ENCODE measurements at places on chromosomes 3 and 15.
A peak's percentile ranks its signal among the peaks of the same experiment; 100 is the strongest.

GRCh38 chr3:63429905-63430304, 151.8 kb downstream of the SYNPR start:
- no peaks in the 10 kb centered on the region for H3K4me1 ChIP-seq
- DNase-seq: no peak
- H3K27me3 ChIP-seq: no peaks in the 10 kb centered on the region
- H3K27ac ChIP-seq: no peak overlapping the region
- no peaks in the 10 kb centered on the region for H3K36me3 ChIP-seq
- no peak overlapping the region for H3K4me3 ChIP-seq

GRCh38 chr15:84714372-84714771, 1.6 kb downstream of the SEC11A start:
- peak overlapping the region; percentile 93 for H3K4me3 ChIP-seq
- H3K4me1 ChIP-seq: peaks cover 29% of the 10 kb centered on the region
- peak overlapping the region; percentile 96 for H3K27ac ChIP-seq
- no peak for DNase-seq

DNA sequence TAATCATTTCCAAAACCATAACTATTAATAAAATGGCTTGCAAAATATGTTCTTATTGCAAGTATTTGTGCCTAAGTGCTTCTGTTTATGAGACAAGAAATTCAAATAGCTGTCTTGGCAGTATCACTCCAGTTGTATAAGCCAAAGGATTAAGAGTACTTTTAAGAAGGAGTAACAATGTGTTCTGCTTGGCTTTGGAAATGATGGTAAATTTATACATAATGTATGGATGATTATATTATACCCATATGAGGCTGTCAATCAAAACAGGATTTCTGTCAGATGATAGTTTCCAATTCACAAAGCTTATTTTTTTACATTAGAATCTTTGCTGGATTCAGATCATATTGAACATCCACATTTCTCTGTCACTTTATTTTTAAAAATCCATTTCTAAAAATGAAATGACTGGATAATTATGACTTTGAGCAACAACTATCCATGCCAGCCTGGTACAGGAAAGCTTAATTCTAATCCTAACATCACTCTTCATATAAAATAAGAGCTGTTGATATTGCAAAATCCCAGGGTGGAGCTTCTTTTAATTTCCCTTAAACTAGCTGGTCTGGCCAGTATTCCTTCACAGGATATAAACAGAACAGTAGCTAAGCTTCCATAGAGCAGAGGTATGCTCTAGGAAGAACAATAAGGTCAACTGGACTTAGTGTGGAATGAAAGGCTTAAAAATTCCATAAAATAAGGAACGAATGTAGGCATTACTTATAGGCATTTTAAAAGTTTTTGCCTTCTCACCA, 30.0 kb upstream of the ZNF280D start:
- DNase-seq: no peak
- H3K4me3 ChIP-seq: no peak overlapping the region
- peaks cover 20% of the 10 kb centered on the region for H3K4me1 ChIP-seq
- H3K27ac ChIP-seq: no peak overlapping the region
- H3K36me3 ChIP-seq: no peaks in the 10 kb centered on the region
- H3K27me3 ChIP-seq: no peaks in the 10 kb centered on the region

DNA sequence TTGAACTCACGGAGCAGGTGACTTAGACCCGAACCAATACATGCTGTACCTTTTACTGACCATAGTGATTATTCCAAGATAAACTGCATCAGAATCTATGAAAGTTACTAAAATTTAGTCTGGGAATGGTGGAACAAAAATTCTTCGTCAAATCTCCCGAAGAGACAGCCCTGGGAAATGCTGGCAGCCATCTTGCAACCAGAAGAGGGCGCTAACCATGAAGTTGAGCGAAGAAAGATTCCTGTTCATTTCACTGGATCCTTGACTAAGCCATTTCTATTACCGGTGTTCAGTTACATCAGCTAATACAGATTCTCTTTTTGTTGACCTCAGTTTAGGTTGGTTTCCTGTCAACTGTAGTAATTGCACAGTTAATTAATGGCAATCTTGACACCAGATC, 199.6 kb downstream of the SLC9A9 start:
- no peak for DNase-seq
- H3K27ac ChIP-seq: no peak overlapping the region
- H3K36me3 ChIP-seq: no peaks in the 10 kb centered on the region
- H3K4me1 ChIP-seq: no peaks in the 10 kb centered on the region
- H3K4me3 ChIP-seq: no peak overlapping the region
- no peaks in the 10 kb centered on the region for H3K27me3 ChIP-seq

- no peaks in the 10 kb centered on the region for H3K27me3 ChIP-seq
- H3K4me1 ChIP-seq: no peaks in the 10 kb centered on the region
- no peak for DNase-seq
- no peak overlapping the region for H3K27ac ChIP-seq
These were observed 28.6 kb downstream of the FAM98B start for GRCh38 chr15:38482572-38482971.

GRCh38 chr3:123447749-123448517, 957 bp downstream of the ADCY5 start:
- no peak for DNase-seq
- H3K36me3 ChIP-seq: no peaks in the 10 kb centered on the region
- H3K4me3 ChIP-seq: peak overlapping the region; percentile 74
- H3K27me3 ChIP-seq: peaks cover 25% of the 10 kb centered on the region

DNA sequence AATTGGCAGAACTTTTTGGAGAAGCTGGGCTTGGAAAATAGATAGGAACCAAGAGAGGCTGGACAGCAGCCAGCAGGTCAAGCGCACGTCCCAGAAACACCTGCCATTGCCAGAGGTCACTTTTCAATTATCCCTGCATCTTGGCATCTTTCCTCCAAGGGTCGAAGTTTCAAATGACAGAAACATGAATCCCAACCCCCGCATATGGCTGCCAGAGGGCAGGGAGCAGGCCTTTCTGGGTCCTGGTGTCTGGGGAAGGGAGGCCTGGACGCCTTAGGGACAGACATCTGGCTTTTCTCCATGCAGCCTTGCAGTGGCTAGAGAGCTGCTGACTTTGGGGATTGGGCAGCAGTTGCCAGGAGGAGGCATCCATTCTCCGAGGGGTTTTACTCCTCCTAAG, 164.5 kb upstream of the TPM1 start:
- no peak overlapping the region for H3K4me3 ChIP-seq
- no peak for DNase-seq
- H3K27me3 ChIP-seq: no peaks in the 10 kb centered on the region

- H3K36me3 ChIP-seq: no peaks in the 10 kb centered on the region
- H3K4me3 ChIP-seq: no peak overlapping the region
These were observed 10.2 kb upstream of the CPOX start for GRCh38 chr3:98603580-98603979.

DNA sequence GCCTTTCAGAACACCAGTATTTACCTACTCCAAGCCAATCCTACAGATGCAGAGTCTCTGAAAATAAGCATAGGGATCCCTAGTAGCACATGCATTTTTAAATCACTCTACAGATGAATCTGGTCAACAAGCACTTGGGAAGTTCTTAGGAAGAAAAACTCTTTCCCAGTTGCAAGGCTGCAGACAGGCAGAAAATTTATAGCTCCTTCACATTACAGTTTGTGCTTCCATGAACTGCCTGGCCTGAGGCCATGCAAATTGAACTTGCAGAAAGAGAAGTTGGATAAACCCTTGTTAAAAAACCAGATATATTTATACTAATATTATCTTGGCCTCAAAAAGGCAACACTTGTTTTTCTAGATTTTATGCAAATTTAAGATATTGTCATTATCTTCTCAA, 256.9 kb downstream of the EPHA3 start:
- no peak for DNase-seq
- H3K4me3 ChIP-seq: no peak overlapping the region
- no peaks in the 10 kb centered on the region for H3K4me1 ChIP-seq
- no peaks in the 10 kb centered on the region for H3K27me3 ChIP-seq
- no peak overlapping the region for H3K27ac ChIP-seq

- H3K36me3 ChIP-seq: no peaks in the 10 kb centered on the region
- no peaks in the 10 kb centered on the region for H3K4me1 ChIP-seq
- H3K27me3 ChIP-seq: no peaks in the 10 kb centered on the region
- no peak for DNase-seq
- H3K27ac ChIP-seq: no peak overlapping the region
These were observed 309.5 kb downstream of the THSD4 start for GRCh38 chr15:71424765-71425164.

- H3K27ac ChIP-seq: peak overlapping the region; percentile 48
- no peaks in the 10 kb centered on the region for H3K27me3 ChIP-seq
- peaks cover 28% of the 10 kb centered on the region for H3K4me1 ChIP-seq
- no peaks in the 10 kb centered on the region for H3K36me3 ChIP-seq
- no peak overlapping the region for H3K4me3 ChIP-seq
These were observed 15.2 kb downstream of the SLTM start for GRCh38 chr15:58918239-58918638.

GRCh38 chr3:183545708-183546107, 9.8 kb downstream of the KLHL6 start:
- H3K27ac ChIP-seq: no peak overlapping the region
- H3K4me3 ChIP-seq: no peak overlapping the region
- H3K27me3 ChIP-seq: no peaks in the 10 kb centered on the region
- no peak for DNase-seq

GRCh38 chr3:71549951-71550350, 33.6 kb downstream of the FOXP1 start:
- no peak overlapping the region for H3K4me3 ChIP-seq
- H3K36me3 ChIP-seq: no peaks in the 10 kb centered on the region
- H3K27me3 ChIP-seq: no peaks in the 10 kb centered on the region

DNA sequence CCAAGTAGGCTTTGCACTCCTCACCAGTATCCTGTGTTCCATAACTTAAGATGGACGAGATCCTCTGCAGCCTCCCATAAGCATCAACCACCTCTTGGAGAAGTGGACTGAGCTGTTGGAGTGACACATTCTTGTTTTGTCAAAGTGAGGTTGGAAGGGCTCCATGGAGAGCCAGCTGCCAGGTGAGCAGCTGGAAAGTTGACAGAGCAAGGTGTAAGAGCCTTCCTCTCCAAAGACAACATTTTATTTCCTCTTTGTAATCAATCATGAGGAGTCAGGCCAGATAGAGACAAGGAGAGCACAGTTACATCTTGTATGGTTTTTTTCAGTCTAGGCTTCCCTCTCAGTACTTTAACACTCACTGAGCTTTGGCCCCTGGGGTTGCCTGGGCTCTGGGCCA, 5.1 kb downstream of the ABI3BP start:
- no peak overlapping the region for H3K4me3 ChIP-seq
- no peak overlapping the region for H3K27ac ChIP-seq
- no peak for DNase-seq
- H3K4me1 ChIP-seq: no peaks in the 10 kb centered on the region
- no peaks in the 10 kb centered on the region for H3K27me3 ChIP-seq

DNA sequence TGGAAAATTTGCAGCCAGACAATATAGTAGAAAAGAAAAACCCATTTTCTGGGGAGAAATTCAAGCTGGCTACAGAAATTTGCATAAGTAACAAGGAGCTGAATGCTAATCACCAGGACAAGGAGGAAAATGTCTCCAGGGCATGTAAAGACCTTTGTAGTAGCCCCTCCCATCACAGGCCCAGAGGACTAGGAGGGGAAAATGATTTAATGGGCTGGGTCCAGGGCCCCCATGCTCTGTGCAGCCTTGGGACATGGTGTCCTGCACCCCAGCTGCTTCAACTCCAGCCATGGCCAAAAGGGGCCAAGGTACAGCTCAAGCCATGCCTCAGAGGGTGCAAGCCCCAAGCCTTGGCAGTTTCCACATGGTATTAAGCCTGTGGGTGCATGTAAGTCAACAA, 197.6 kb upstream of the POU1F1 start:
- no peaks in the 10 kb centered on the region for H3K27me3 ChIP-seq
- no peaks in the 10 kb centered on the region for H3K4me1 ChIP-seq
- no peaks in the 10 kb centered on the region for H3K36me3 ChIP-seq

DNA sequence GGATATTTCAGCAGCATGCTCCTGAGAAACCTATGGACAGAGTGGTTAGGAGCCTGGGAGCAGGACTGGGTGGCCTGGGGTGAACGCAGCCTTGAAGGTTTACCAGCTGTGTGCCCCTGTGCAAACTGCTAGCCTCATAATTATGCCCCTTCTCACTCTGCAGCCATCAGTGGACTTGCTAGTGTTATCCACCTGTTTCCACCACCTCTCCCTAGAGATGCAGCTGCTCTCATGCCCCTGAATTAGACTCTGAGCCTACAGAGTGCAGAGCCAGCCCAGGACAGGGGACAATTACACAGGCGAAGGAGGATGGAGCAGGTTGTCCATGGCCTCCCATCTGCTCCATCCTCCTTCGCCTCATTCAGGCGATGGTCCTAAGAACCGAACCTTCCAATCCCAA, 175.9 kb downstream of the ATP10A start:
- no peaks in the 10 kb centered on the region for H3K36me3 ChIP-seq
- H3K27me3 ChIP-seq: no peaks in the 10 kb centered on the region
- H3K4me1 ChIP-seq: peaks cover 12% of the 10 kb centered on the region

DNA sequence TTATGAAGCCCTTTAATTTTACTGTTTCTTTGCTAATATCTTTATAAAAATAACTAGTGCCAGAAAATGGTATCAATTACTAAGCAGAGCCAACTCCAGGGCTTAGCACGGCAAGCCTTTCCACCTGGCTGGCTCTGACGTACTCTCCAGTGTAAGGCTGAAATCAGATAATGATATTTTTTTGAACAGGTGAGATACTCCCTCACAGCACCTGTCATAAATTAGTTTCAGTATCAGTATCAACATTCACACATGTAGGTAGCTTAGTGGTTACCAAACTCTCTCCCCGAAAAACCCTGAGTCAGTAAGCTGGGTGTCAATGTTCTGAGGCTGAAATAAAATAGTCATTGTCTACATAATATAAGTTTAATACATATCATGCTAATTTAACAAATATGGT, 710.1 kb downstream of the SQOR start:
- no peaks in the 10 kb centered on the region for H3K36me3 ChIP-seq
- DNase-seq: no peak
- H3K4me1 ChIP-seq: no peaks in the 10 kb centered on the region
- H3K27me3 ChIP-seq: no peaks in the 10 kb centered on the region

DNA sequence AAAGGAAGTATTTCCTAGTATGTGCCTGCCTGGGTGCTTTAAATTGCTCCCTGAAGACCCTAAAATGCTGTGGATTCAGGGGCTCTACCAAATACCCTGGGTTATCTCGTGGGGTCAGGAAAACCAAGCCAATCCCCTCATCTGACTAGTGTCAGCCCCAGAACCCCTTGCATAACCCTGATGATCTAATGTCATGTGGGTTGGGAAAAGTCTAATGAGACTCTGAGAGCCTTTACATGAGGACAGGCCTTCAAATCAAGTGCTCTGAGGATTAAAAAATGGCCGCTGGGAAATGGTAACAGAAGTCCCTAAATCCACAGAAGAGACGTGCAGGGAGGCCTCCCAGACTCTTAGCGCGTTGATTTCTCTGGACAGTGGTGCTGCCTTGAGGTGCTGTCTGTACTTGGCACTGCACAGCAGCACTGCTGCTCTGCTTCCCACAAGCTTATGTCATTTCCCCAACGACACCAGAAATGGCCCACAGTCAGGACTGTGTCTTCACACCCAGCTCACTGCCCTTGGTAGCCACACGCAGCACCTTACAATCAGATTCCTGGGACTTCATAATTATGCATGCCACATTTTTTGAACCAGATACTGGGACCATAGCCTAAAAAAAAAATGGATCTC, 16.6 kb downstream of the EIF4E3 start:
- no peak overlapping the region for H3K4me3 ChIP-seq
- H3K36me3 ChIP-seq: no peaks in the 10 kb centered on the region
- H3K4me1 ChIP-seq: no peaks in the 10 kb centered on the region
- no peak overlapping the region for H3K27ac ChIP-seq
- no peaks in the 10 kb centered on the region for H3K27me3 ChIP-seq
- no peak for DNase-seq

GRCh38 chr3:50658831-50659230, 15.9 kb upstream of the DOCK3 start:
- no peak overlapping the region for H3K4me3 ChIP-seq
- H3K4me1 ChIP-seq: peaks cover 11% of the 10 kb centered on the region
- no peaks in the 10 kb centered on the region for H3K36me3 ChIP-seq
- no peak overlapping the region for H3K27ac ChIP-seq

- H3K27ac ChIP-seq: no peak overlapping the region
- no peak overlapping the region for H3K4me3 ChIP-seq
- H3K27me3 ChIP-seq: no peaks in the 10 kb centered on the region
These were observed 91.2 kb downstream of the EDEM1 start for GRCh38 chr3:5278666-5279065.
